Skin of body (tissue), 3 donors: ENCODE measurements at places on chromosomes 7 and 10. TPM values are rescaled to one million over a fixed set of nuclear protein-coding genes. Genes with fewer than 3 reads are reported as not detected.
A peak's percentile ranks its signal among the peaks of the same experiment; 100 is the strongest.

DNA sequence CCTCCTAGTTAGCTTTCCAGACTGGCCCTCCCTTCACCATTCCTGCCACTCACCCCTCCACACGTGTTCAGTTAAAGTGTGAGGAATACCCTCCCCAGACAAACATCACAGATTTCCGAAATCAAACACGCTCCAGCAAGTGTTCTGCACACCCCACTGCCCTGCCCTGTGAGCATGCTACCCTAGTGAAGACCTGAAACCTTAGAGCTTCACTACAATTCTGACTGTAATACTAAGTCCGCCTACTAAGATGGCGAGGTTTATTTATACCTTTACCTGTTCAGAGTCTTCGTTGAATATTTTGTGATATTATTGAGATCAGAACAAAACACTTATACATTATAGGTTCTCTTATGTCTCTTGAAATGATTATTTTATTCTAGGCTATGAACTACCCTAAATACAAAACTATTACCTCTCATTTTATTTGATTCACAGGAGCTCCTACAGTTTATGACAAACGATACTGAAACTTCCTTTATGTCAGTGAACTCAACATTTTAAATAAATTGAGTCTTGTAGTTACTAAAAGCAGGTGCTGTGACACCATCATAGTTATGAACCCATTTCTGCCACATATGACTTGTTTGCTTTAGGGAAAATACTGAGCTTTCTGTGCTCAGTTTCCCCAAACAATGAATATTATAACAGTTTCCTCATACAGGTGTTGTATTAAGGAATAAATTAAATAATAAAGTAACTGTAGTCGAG, 8.6 kb downstream of the SCIN start:
- no peak for DNase-seq

The TMEM72 gene
- total RNA-seq = 0.10 TPM

GRCh38 chr10:85620807-85621206, 745.8 kb downstream of the GRID1 start:
- no peak for DNase-seq

DNA sequence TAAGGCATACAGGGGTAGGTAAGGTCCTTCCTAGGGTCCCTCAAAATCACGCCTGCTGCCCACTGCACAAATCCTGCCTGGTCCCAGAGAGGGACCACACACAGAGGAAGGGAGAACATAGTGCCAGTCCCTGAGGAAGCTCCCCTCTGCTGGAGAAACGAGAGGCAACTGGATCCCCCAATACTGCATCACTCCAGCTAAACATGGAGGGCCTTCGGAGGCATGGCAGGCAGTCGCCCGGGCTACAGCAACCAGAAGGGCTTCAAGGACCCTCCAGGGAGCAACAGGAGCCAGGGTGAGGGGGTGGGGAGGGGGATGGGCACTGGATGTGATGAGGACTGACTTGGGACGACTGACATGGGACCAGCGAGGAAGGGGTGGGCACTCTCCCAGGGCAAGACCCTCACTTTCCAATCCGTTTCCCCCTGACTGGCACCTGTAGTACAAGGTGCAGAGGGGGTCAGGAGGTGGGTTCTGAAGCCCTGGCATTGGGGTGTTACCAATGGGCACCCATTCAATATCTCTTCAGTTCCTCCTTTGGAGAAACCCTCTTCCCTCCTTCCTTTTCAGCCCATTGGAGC, 21.7 kb downstream of the DDIT4 start:
- DNase-seq = no peak

- no peak for DNase-seq
Observed at GRCh38 chr7:73349763-73350162, 21.8 kb downstream of the FKBP6 start.

The CLRN3 gene
- total RNA-seq = 0.39 TPM

- DNase-seq = no peak
Observed at GRCh38 chr7:155973451-155973997, 161.3 kb upstream of the SHH start.

DNA sequence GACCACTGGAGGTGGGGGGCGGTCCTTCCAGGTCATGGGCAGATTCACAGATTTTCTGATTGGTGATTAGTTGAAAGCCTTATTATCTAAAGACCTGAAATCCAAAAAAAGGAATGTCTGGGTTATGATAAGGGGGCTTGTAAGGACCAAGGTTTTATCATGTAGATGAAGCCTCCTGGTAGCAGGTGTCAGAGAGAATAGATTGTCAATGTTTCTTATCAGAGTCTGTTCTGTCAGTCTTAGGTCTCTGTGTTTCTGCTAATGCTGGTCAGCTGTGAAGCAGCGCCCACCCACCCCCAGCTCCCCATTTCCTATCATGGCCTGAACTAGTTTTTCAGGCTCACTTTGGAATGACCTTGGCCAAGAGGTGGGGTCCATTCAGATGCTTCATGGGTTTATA, 21.2 kb downstream of the TES start:
- no peak for DNase-seq

- no peak for DNase-seq
Observed at GRCh38 chr7:51262796-51263531, 53.6 kb downstream of the COBL start.

DNA sequence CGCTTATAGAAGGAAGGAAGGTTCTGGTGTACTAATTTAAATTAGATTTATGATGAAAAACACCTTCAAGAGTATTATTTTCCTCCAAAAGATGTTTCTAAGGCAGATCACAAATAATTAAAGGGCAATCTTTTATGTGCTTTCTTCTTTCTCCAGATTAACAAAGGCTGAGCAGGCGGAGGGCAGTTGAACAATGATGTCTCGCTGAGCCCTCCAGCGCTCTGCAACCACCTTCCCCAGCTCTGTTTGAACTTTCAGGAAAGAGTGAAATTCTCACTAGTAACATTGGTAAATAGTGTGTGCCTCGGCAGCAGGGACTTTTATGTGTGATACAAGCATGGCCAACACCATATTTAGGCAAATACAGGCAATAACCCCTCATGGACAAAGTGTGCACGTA, 379.1 kb upstream of the MKI67 start:
- no peak for DNase-seq

The FLNC gene
- 106 TPM for total RNA-seq

DNA sequence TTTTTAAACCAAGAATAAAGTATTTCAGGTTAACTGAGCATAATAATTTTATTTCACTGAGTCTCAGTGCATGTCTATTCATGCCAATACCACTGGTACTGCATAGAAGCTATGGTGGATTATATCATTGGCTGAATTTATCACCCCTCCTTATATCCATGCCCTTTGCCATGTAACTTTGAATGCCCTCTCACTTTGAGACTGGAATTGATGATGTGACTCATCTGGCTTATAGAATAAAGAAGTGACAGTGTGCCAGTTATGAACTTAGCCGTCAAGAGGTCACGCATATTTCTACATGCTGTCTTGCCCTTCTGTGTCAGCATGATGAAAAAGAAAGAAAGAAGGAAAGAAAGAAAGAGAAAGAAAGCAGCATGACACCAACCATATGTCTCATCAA, 20.7 kb upstream of the ABLIM1 start:
- DNase-seq = no peak

GRCh38 chr10:7014721-7015120, 396.1 kb downstream of the SFMBT2 start:
- DNase-seq = no peak

DNA sequence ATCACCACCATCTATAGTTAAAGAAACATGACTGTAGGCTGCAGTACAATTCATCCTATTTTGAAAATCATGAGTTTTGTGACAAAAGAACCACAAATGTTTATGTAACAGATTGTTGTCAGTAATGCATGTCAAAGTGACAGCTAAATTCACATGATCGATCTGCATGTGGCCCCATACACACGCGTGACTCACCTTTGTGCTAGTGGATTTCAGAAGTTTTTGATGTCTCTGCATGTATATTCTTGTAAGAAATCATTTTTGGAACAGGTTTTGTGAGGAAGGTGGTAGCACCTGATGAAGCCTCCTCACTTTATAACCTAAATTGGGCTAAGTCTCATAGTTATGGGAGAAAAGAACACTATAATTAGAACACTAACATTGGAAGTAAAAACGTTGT, 17.1 kb downstream of the RNF32 start:
- no peak for DNase-seq

The NKX1-2 gene
- 0.20 TPM for total RNA-seq

GRCh38 chr7:118186501-118186900, 2.5 kb downstream of the LSM8 start:
- DNase-seq = no peak

DNA sequence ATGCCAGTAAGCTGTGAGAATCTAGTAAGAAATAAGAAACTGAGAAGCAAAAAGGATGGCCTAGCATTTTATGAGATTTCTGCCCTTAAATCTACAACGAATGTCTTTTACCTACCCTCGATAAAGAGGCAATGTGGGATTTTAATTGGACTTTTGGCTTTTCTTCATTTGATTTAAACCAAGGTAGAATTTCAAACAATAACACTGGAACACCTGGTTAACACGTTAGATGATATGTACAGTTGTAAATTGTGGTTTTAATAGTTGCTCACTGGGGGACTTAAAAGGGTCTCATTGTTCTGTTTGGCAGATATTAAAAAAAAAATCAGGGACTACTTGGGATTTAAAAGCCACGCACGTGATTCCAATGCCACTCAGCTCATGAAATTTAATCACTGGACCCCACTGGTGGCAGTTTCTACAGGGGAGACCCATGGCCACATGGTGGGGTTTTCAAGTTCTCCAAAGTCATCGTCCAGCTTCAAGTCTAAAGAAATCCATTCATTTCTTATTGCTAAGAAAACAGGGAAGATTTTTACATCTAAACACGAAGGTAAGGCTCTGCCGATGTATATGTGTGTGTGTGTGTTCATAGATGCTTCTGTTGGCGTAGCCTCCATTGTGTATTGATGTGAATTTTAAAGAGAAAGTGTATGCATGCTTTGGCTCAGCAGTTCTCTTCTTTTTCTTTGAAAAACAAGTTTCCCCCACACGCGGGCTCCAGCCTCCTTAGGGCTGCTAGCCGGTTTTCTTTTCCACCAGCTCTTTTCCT, 588.6 kb upstream of the MKI67 start:
- no peak for DNase-seq

DNA sequence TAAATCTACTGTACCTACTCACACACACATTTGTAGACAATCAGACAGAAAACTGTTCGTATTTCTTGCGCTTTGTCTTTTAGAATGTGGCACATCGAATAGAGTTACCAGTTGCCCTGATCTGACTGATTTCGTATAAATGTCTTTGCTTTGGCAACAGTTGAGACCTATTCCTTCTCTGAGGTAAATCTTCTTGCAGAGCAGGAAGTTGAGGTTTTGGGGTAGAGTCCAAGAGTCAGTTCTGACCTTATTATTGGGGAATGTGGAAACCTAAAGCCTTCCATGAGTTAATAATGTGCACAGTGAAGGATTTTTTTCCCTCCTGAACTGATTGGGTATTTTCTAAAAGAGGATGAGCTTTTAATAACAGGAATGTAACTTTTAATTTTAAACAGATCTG, 135.3 kb downstream of the KIAA1217 start:
- peak; percentile 35 for DNase-seq

- DNase-seq = no peak
Observed at GRCh38 chr7:4707217-4707741, 25.2 kb downstream of the FOXK1 start.

DNA sequence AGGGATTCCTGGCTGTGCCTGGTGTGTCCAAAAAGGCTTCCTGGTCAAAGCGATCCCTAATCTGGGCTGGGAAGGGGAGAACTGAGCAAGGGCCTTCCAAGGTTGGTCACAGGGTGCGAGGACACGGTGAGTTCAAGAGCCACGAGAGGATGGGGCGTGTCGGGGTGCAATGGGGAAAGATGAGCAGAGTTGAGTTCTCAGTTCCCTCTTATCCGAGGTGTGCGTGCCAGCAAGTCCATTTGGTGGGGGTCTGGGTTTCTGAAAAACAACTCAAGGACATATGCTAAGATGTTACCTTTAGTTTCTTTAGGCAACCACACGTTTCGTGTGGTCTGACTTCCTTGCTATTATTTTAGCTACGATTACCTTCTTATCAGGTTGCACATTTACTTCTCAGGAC, 1.3 kb downstream of the ZNF775 start:
- no peak for DNase-seq

The UPK3B gene
- 1.7 TPM for total RNA-seq

DNA sequence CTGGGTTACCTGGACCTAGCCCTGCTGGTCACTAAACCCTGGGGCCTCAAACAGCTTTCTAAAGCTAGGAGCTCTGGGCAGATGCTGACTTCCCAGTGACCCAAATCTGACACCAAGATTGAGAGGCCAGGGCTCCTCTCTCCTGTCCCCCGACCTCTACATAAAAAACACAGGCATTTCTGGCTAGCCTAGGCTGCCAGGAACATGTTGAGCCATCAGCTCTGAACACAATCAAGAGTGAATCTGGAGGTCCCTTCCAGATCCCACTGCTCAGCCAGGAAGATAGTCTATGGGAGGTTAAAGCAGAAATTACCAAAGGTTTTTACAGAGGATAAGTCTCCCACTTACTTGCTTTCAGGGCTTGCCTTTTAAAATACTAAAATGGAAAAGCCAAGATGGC, 22.1 kb upstream of the PDE1C start:
- DNase-seq = no peak

The MLXIPL gene
- 22.3 TPM for total RNA-seq

The LIPJ gene
- 0.49 TPM for total RNA-seq

The FAM237B gene
- not detected for total RNA-seq

The NEURL1 gene
- total RNA-seq = 2.1 TPM

The ABCC2 gene
- total RNA-seq = 2.1 TPM

DNA sequence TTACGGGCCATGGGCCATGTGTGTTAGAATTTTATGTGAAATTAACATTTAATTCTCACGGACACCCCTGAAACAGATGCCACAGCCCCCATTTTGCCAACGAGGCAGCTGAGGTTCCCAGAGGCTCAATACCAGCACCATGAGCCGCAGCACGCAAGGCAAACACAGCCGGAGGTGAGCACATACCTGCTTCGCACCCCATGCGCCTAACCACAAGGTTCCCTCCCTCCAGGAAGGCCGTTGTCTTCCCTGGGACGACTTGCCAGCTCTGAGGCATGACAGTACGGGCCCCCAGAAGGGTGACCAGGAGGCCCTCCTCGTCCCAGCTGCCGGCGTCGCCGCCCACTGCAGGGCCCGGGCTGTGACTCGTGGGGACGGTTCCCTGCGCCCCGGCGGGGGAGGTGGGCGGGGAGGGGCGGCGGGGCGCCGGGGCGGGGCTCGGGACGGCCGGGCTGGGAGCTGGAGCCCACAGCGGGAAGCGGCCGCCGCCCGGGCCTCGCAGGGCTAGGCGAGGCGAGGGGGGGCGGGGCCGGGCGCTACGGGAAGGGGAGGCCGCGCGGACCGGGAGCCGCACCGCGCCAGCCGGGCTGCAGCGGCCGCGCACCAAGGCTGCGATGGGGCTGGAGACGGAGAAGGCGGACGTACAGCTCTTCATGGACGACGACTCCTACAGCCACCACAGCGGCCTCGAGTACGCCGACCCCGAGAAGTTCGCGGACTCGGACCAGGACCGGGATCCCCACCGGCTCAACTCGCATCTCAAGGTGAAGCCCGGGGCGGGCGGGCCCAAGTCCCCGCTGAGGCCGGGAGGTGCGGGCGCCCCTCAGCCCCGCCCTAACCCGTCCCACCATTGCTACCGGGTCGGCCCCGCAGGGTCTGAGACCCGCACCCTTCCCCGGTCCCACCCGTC, at the start of gene CAV2:
Gene CAV2, plus strand, starts transcription at position 571 of the 910 bp plus-strand sequence. Its CDS starts 44 bp downstream, at position 615.
- peak; percentile 44 for DNase-seq

- no peak for DNase-seq
Observed at GRCh38 chr10:66192162-66192831, 733.5 kb upstream of the LRRTM3 start.

GRCh38 chr7:131164025-131164925, 163.4 kb upstream of the MKLN1 start:
- DNase-seq = no peak

- no peak for DNase-seq
Observed at GRCh38 chr7:114444196-114444595, 29.6 kb downstream of the FOXP2 start.

The HOXA3 gene
- 4.9 TPM for total RNA-seq

The FAM180A gene
- 2.8 TPM for total RNA-seq

- DNase-seq = no peak
Observed at GRCh38 chr10:47396311-47396717, 12.2 kb upstream of the ZNF488 start.

The ICA1 gene
- 14.9 TPM for total RNA-seq
